AG20443 (cell line): ENCODE measurements at places on chromosomes 2 and 18.

GRCh38 chr2:180258041-180258537, 251.0 kb upstream of the CWC22 start:
- DNase-seq, result no peak

DNA sequence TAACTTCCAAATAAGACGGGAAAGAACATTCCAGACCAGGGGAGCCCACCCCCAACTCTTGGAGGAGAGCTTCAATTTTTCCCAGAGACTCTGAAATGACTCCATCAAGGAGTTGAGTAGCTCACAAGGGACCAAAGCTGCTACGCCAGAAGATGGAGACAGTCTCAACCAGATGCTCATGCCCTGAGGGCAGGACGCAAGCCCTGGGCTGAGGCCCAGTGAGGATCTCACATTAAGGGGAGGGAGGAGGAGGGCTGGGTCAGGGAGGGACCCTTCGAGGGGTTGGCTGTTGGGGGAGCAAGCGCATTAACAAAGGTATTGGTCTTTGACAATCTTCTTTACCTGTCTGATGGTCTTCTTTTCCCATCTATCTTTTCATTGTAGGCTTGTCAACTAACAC, 141.3 kb upstream of the SLC1A4 start:
- no peak for DNase-seq

GRCh38 chr2:217394510-217395351, 534.9 kb upstream of the TNP1 start:
- DNase-seq, result peak; percentile 13

DNA sequence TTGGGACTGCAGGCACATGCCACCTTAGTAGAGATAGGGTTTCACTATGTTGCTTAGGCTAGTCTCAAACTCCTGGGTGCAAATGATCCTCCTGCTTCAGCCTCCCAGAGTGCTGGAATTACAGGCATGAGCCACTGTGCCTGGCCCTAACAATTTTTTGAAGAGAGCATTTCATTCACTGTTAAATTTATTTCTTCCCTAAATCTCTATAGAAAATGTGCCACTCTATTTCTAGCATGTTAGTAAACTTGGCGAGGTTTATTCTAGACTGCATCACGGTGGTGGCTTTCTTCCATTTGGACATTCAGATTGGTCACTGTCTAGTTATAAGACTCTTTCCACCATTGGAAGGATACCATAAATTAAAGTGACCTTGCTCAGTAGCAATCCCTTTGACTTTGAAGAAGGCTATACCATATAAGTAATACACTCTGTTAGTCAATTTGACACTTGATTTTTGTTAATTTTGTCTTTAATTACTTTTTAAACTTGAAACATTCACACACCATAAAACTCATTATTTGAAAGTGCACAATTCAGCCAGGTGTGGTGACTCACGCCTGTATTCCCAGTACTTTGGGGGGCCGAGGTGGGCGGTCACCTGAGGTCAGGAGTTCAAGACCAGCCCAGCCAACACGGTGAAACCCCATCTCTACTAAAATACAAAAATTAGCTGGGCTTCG, 16.2 kb downstream of the DDX1 start:
- no peak for DNase-seq

- peak; percentile 49 for DNase-seq
Measured at GRCh38 chr2:197838036-197838435, 33.6 kb downstream of the PLCL1 start.
